ENCODE measurements at places on chromosomes 3 and 15. TPM values are rescaled to one million over a fixed set of nuclear protein-coding genes. Genes with fewer than 3 reads are reported as not detected.

- no peaks in the 10 kb centered on the region for H3K4me1 ChIP-seq
- H3K27me3 ChIP-seq: peaks cover 5% of the 10 kb centered on the region
- no peaks in the 10 kb centered on the region for H3K36me3 ChIP-seq
These were observed 302.9 kb upstream of the DPPA4 start for GRCh38 chr3:109640146-109640652.

OR4M2 gene
- not detected for total RNA-seq

LSAMP gene
- total RNA-seq: not detected

TMEM207 gene
- total RNA-seq: not detected

ACSBG1 gene
- not detected for total RNA-seq

Data from activated CD4-positive, alpha-beta T cell treated with anti-CD3 and anti-CD28 coated beads for 36 hours (primary cell).